Suppressor macrophage (primary cell): ENCODE measurements at places on chromosomes 3 and 15.

DNA sequence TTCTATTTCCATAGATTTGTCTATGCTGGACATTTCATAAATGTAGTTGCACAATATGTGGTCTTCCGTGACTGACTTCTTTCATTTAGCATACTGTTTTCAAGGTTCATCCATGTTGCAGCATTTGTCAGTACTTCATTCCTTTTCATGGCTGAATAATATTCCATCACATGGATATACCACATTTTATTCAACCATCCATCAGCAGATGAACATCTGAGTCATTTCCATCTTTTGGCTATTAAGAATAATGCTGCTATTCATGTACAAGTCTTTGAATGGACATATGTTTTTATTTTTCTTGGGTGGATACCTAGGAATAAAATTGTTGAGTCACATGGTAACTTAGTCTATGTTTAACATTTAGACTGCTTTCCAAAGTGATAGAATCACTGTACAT is 99.3 kb upstream of the RAD18 start:
- no peak for DNase-seq

- DNase-seq: no peak
Measured at GRCh38 chr3:171142985-171143384, 116.5 kb upstream of the SLC2A2 start.

DNA sequence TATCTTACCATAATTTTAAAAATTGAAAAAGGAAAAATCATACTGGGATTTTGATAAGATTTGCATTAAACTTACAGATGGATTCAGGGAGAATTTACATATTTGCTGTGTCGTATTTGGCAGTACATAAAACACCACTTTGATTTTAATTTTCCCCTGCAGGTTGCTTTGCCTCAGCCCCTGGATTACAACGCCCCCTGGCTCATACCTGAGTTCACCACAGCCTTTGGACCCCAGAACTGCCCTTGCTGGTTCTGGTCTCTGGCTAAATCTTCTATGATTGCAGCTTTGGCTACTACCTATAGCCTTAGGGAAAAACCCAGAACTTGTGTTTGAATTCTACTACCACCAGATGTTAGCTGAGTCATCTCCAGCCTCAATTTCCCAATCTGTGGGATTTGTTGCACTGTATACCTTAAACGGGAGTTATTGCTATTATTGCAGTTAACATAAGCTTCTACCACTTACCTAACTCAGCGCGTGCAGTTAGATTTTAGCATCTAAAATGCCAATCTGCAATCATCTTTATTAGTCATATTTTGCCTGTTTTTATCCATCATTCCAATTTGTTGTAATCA is 315.7 kb upstream of the GADL1 start:
- DNase-seq: peak; percentile 24

- no peak for DNase-seq
Measured at GRCh38 chr15:70753101-70753829, 10.1 kb downstream of the UACA start.

DNA sequence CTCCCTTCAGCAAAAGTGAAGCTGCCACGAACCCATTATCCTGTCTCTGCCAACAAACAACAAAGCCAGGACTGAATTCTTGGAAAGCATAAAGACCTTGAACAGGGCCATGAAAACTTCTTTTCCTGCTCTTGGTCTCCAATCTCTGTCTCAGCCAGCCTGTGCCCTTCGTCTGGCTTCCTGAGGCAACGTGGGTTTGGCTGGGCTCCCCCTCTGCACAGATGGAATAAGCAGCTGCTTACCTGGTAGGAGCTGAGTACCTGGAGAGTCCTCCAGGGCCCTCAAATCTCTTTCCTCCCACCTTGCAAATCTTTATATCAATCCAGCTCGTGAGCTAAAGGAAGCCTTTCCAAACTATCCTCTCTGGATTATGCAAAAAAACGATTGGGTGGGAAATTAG is 97.6 kb upstream of the PSMD6 start:
- no peak for DNase-seq

GRCh38 chr15:70615435-70616310 is 147.7 kb downstream of the UACA start:
- DNase-seq: no peak

DNA sequence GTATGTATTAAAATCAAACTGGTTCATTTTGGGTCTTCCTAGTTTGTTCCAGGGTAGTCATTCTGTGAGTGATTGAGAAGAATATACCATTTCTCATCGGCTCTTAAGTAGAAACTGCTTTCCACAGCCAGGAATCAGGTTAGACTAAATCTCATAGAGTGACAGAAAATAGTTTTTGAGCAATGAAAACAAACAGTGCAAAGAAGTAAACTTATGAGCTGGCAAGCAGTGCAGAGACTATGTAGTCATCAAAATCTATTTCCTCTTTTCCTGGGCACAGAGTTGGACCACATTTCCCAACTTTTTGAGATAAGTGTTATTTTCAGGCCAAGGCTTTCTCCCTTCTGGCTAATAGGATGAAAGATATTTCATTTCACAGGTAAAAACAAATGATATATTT is 66.5 kb downstream of the UBE3A start:
- DNase-seq: peak; percentile 29

DNA sequence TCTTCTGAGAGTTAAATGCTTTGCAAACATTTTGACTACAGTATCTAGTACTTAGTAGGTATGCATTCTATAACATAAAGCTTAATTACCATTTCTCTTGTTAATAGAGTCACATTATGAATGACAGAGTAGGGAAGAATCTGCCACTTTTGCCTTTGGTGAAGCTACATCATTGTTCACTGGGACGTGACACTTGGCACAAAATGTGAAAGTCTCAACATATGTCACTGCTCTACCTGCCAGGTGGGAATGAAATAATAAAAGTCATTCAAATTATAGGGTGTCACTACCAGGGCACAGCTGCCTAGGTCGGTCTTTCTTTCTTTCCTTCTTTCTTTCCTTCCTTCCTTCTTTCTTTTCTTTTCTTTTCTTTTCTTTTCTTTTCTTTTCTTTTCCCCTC is 17.6 kb downstream of the GPR87 start:
- DNase-seq: no peak

DNA sequence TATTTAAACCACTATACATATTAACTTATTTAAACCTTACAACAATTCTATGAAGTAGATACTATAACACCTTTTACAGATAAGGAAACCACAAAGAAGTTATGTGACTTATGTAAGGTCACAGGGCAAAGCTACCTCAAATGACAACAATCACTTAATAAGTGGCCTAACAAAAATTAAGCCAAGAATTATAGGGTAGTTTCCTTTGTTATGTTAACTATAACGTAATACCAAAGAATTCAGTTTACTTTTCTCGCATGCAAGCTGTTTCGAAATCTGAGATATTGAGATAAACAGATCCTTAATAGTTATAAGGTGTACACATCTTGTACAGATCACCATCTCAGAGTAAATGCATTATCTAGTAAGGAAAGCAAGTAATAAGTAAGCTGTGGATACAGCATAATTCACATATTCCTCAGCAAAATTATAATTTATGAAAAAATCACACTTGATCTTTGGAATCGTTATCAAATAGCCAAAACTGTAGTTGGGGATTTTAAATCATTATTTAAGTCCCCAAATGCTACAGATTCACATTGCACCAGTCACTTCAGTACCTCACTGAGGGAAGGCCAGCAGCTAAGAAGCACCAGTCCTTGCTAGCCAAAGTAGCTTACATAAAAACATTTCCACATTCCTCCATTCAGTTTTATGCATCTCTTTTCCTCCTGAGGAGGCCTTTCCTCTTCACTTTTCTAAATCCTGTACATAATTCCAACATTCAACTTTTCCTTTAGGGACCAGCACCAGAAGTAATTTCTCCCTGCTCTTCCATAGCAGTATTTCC is 226.8 kb downstream of the TBC1D5 start:
- DNase-seq: no peak

- peak; percentile 31 for DNase-seq
Measured at GRCh38 chr3:111338059-111338698, 203.8 kb upstream of the CD96 start.

DNA sequence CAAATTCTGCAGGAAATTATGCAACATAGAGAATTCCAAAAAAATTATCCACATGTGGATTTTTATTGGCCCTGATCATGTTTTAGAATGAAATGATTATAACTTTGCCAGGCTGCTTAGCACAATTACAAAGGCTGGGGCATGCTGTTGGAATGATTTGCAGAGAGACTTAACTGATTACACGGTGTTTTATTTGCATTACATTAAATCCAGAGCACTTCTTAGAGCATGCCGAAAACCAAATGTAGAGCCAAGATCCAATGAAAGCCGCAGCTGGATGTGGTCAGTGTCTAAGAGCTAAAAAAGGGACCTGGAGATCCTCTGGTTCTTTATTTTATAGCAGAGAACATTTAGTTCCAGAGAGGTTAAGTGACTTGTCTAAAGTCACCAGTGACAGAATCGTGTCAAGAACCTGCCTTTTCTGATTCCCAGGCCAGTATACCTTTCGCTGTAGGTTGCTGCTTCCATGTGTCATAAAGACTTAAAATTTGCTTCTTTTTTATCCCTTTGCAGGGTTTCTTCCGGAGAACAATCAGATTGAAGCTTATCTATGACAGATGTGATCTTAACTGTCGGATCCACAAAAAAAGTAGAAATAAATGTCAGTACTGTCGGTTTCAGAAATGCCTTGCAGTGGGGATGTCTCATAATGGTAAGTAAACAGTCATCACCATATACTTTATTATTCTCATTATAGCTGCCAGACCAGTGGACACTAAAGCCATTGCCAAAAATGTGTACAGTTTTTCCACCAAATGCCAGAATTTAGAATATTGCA is 92.0 kb upstream of the TSEN2 start:
- no peak for DNase-seq

- DNase-seq: no peak
Measured at GRCh38 chr3:129117134-129117533, 4.5 kb downstream of the RAB43 start.

DNA sequence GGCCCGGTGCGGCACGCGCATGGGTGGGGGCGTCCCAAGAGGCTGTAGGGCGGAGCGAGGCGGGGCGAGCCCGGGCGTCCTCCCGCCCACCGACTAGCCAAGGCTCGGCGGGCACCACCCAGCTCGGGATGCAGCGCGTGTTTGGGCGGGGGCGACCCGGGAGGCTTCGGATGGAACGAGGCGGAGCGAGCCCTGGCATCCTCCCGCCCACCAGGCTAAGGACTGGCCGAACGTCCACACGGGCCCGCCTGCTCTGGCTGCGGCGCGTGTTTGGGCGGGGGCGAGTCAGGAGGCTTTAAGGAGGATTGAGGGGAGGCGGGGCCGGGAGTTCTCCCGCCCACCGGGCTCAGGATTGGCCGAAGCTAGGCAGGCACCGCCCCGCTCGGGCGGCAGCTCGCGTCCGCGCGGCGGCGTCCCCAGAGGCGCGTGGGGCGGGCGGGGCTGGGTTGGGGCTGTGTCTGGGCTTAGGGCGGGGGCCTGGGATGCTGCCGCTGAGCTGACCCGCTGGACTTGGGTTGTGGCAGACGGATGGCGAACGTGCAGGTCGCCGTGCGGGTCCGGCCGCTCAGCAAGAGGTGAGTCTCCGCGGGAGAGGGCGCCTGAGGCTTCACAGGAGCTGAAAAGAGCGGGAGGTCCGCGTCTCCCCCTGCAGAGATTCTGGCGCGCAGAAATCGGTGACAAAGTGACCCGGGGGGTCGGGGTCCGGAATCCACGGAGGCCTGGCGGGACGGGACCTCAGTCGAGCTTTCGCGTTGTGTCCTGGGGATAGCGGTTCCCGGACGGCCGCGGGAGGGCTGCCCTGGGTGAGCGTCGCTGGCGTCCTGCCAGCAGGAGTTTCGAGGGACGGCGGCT is at the start of gene STARD9:
TSS of gene STARD9 (plus strand) at position 419 of the 852 bp plus-strand sequence. CDS start at position 529, 110 bp downstream.
- peak; percentile 99 for DNase-seq

DNA sequence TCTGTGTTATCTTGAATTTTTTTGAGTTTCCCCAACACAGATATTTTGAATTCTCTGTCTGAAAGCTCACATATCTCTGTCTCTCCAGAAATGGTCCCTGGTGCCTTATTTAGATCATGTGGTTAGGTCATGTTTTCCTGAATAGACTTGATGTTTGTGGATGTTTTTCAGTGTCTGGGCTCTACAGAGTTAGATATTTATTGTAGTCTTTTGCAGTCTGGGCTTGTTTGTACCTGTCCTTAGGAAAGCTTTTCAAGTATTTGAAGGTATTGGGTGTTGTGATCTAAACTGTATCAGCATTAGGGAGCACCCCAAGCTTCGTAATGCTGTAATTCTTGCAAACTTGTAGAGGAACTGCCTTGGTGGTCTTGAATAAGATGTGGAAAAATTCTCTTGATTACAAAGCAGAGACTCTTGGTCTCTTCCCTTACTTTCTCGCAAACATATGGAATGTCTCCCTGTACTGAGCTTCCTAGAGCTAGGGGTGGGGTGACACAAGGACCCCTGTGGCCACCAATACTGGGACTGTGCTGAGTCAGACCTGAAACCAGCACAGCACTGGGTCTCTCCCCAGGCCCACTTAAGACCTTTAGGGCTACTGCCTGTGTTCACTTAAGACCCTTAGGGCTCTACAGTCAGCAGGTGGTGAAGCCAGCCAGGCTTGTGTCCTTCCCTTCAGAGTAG is 26.5 kb downstream of the TM4SF18 start:
- DNase-seq: no peak

DNA sequence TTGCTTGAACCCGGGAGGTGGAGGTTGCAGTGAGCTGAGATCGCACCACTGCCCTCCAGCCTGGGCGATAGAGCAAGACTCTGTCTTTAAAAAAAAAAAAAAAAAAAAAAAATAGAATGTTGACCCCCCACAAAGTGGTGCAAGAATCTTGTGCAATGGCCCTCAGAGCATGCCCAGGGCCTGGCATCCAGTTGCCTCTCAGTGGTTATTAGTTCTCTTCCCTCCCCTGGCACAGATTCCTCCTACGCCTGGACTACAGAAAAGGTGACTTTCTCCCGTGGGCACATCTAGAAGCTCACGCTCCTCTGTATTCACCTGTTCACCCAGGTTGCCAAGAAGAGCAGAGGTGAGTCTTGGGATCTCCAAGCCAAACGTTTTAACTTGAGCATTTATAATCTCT is 36.7 kb downstream of the ACSBG1 start:
- DNase-seq: no peak

- DNase-seq: no peak
Measured at GRCh38 chr3:182597621-182598041, 195.7 kb upstream of the ATP11B start.

GRCh38 chr3:126051234-126051633 is 32.7 kb downstream of the SLC41A3 start:
- no peak for DNase-seq

DNA sequence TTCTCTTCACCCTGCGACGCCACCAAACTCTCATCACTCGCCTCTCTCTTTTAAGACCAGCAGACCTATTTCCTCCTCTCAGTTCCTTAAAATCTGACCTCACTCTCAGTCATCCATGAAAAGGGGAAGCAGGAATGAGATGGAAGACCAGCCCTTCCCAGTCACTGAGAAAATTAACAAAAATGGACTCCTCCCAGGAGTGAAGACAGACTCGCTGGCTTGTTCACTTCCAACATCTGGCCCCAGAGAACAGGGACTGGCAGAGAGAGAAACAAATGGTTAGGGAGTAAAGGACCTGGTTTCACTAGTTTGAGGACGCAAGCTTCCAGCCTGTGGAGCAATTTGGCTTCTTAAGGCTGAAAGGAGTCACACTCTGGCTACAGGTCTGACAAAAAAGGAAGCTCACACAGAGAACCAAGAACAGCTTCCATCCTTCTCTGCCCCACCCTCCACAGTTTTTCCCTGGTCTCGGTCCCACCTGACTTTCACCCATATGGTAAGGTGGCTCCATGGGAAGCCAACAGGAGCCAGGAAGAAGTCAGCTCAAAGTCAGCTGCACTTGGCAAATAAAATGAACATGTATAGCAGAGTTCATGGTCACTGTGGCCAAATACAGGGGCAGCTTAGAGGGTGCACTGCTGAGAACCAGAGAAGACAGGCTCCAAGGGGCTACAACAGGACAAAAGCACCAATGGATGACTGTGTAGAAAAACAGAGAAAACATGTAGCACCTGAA is 57.2 kb downstream of the ITGB5 start:
- DNase-seq: peak; percentile 82

- no peak for DNase-seq
Measured at GRCh38 chr15:52349052-52349700, 53.6 kb upstream of the MYO5C start.
